ENCODE measurements at places on chromosomes 1 and 21. TPM values are rescaled to one million over a fixed set of nuclear protein-coding genes. Genes with fewer than 3 reads are reported as not detected.

Gene SPOCD1
- total RNA-seq = 74.8 TPM

Gene CFHR2
- total RNA-seq = not detected

Gene ANKRD35
- 0.33 TPM for total RNA-seq

Gene SLC30A2
- not detected for total RNA-seq

Gene NKAIN1
- not detected for total RNA-seq

Gene UBXN10
- total RNA-seq = not detected

Gene AKNAD1
- not detected for total RNA-seq

Gene GPR61
- 0.14 TPM for total RNA-seq

Gene CASZ1
- 0.99 TPM for total RNA-seq

Gene CIART
- 0.86 TPM for total RNA-seq

Gene OR2G6
- not detected for total RNA-seq

Gene BSND
- not detected for total RNA-seq

Gene GLIS1
- not detected for total RNA-seq

Gene RPTN
- not detected for total RNA-seq

Gene LAMB3
- total RNA-seq = 7.1 TPM

Gene OR2L3
- total RNA-seq = not detected

Gene OLFML3
- 0.86 TPM for total RNA-seq

Gene AMY1A
- total RNA-seq = not detected

Gene SLC30A10
- under 0.01 TPM for total RNA-seq

Gene BGLAP
- 0.32 TPM for total RNA-seq

Gene LRRN2
- not detected for total RNA-seq

Gene KCNA2
- not detected for total RNA-seq

Gene F5
- total RNA-seq = 0.13 TPM

Gene FUBP1
- total RNA-seq = 193 TPM

Gene SZT2
- 15.1 TPM for total RNA-seq

Gene NR0B2
- total RNA-seq = not detected

Gene HSD3B2
- total RNA-seq = not detected

Gene CA6
- not detected for total RNA-seq

Gene S100A4
- total RNA-seq = 0.60 TPM

Gene NTMT2
- total RNA-seq = not detected

Gene FGR
- 0.07 TPM for total RNA-seq

Gene OR2T29
- not detected for total RNA-seq

Gene PTGER3
- not detected for total RNA-seq

Gene COL24A1
- total RNA-seq = 0.07 TPM

Gene CCDC30
- total RNA-seq = 0.60 TPM

Gene ATP6V1G3
- not detected for total RNA-seq

Gene PODN
- 0.60 TPM for total RNA-seq

Gene CCDC185
- total RNA-seq = not detected

Gene GPR52
- 0.49 TPM for total RNA-seq

Gene CLCA4
- total RNA-seq = not detected

Gene TNFRSF4
- 0.79 TPM for total RNA-seq

Gene IL20
- not detected for total RNA-seq

Gene KCNJ9
- not detected for total RNA-seq

Gene HCRTR1
- total RNA-seq = 0.53 TPM

Gene LRRC53
- not detected for total RNA-seq

Gene ZYG11A
- 0.92 TPM for total RNA-seq

Gene PRKAA2
- total RNA-seq = 4.3 TPM

Gene CD48
- total RNA-seq = not detected

Gene FAM131C
- total RNA-seq = 0.20 TPM

Gene BARHL2
- not detected for total RNA-seq

Gene UTP11
- 55.9 TPM for total RNA-seq

Gene TRIM58
- 0.66 TPM for total RNA-seq

Gene TEDDM1
- total RNA-seq = not detected

Gene KIAA0040
- total RNA-seq = 34.5 TPM

Gene SPATA45
- not detected for total RNA-seq

Gene KRTAP19-1
- not detected for total RNA-seq

Gene FAAH
- total RNA-seq = 0.46 TPM

Gene TMPRSS15
- total RNA-seq = not detected
